ENCODE measurements at places on chromosomes 16 and 17.

DNA sequence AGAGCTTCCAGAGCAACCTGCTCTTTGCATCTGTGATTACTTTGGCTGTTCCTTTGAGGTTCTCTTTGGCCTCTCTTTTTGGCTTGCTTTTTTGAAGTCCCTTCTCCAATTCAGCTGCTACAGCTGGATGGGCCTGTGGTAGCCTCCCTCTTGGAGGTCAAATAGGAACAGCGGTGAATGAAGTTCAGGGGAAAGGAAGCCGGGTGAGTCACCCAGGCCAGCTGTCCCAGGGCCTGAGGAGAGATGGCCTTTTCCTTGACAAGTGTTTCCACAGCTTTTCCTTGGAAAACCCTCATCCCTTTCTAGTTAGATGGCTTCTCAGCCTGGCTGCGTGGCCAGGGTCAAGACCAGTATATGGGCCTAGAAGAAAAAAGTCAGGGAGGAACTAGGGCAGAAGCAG, 103.1 kb downstream of the STX8 start:
- no peak for DNase-seq

- peak; percentile 36 for DNase-seq
Observed at GRCh38 chr16:29675811-29676643, 3.0 kb upstream of the QPRT start.

DNA sequence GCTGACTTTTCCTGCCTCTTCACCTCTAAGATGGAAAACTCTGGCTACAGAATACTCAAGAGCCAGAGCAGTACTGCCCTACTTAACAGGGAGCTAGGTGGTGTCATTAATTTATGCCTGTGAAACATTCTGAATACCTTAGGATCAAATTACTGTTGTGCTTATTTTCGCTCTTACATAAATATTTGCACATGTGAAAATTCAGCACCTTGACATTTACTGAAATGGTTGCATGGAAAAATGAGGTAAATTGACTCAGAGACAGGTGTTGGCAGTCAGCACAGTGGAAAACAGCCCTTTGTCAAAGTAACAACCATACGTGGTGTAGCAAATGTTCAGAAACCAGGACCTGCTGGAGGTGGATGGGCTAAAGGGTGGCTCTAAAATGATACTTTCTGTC, 193.6 kb downstream of the CDH8 start:
- DNase-seq = no peak

DNA sequence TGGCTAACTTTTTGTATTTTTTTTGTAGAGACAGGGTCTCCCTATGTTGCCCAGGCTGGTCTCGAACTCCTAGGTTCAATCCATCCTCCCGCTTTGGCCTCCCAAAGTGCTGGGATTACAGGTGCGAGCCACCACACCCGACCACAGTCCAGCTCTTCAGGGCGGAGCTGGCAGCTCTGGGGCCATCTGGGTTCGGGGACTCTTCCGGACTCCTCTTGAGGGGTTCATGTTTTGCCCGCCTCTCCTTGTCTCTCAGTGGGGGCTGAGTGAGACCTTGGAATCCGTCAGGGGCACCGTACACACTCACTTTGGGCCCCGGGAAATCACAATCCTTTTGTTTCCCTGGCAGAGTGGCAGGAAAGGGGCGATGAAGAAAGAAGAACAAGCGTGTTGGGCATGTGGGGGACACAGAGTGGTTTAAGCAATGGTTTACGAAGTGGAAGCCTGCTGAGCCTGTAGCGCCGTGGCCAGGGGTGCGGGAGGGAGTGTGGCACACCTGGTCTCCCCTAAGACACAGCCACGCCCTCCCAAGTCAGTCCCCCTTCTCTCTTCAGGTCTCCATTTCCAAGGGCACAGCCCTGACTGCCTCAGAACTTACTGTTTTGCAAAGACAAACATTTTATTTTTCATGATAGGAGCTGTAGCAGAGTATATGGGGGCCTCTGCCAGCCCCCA, 26.1 kb downstream of the TNS4 start:
- no peak for DNase-seq
